ENCODE measurements at places on chromosomes 13 and 19.

- no peak for DNase-seq
These were observed 125.9 kb downstream of the SIPA1L3 start for GRCh38 chr19:38032951-38033350.

GRCh38 chr19:41599175-41599966, 23.4 kb downstream of the CEACAM21 start:
- DNase-seq = no peak

DNA sequence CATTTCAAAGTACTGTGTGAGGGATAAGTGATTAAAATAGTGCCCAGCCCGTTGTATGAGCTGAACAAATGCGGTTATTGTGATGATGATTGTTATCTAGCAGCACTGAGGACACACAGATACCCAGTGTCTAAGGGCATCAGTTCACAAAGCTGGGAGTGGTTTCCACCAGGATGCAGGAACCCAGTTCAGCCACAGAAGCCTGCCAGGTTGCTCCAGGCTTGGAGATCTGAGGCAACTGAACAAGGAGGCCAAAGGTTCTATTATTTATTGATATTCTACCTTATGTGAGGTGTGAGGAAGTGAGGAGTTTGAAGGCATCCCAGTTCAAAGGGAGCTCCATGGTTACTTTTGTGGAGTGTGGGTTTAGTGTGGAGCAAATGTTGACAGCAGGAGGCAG, 13.2 kb downstream of the DIAPH3 start:
- no peak for DNase-seq

DNA sequence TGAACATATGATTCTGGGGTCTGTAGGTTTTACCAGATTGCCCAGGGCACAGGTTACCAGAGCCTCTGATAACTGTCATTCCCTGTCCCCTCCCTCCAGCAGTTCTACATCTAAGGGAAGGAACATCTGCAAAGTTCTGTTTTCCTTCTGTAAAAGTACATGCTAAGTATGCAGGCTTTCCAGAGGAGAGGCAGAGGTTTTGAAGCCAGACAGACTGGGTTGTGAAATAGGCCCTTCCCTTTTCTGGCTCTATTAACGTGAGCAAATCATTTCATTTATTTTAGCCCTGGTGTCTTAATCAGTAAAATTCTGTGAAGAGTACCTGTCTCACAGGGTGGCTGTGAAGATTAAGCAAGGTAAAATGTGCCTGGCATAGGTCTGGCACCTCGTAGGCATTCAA, 66.1 kb upstream of the C1QTNF9 start:
- no peak for DNase-seq

DNA sequence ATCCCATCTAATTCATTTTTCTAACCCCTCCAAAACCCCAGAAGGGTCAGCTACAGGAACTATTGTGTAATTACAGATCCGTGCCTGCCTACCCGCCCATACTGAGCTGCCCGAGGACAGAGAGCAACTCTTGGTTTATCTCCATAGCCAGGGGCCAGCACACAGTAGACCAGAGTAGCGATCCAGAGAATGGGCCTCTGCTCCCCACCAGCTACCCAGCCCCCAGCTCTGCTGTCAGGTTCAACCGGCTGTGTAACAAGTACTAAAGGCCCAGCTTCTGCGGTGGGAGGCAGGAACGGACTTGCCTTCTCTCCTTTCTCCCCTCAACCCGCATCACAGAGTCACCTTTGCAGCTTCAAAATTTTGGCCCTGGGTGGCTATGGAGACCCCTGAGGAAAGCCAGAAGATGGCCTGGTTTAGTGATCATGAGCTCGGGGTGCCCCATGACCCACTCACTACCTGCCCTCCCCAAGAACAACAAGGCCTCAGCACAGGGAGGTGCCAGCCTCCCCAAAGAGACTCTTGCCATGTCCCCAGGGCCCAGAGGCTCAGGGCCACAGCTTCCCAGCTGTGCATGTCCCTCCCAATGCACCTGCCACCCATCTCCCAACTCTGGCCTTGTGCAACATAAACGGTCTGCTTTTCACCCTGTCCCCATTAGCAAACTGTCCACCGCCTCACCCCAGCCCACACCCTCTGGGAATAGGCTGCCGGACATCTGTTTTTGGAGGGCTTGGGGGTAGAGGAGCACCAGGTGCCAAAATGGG, 5.7 kb downstream of the CALM3 start:
- no peak for DNase-seq

All from activated CD8-positive, alpha-beta memory T cell treated with anti-CD3 and anti-CD28 coated beads for 1 hour (primary cell).